ENCODE measurements at places on chromosomes 5 and 9.

GRCh38 chr5:126023994-126024441, 399.2 kb upstream of the GRAMD2B start:
- DNase-seq = no peak
- no peaks in the 10 kb centered on the region for H3K27me3 ChIP-seq
- no peak overlapping the region for H3K4me3 ChIP-seq

GRCh38 chr9:111016426-111017045, 21.7 kb downstream of the LPAR1 start:
- DNase-seq = no peak
- H3K27ac ChIP-seq = no peak overlapping the region

GRCh38 chr5:146015001-146015400, 78.6 kb downstream of the SH3RF2 start:
- no peaks in the 10 kb centered on the region for H3K36me3 ChIP-seq
- DNase-seq = no peak
- H3K27me3 ChIP-seq = no peaks in the 10 kb centered on the region

DNA sequence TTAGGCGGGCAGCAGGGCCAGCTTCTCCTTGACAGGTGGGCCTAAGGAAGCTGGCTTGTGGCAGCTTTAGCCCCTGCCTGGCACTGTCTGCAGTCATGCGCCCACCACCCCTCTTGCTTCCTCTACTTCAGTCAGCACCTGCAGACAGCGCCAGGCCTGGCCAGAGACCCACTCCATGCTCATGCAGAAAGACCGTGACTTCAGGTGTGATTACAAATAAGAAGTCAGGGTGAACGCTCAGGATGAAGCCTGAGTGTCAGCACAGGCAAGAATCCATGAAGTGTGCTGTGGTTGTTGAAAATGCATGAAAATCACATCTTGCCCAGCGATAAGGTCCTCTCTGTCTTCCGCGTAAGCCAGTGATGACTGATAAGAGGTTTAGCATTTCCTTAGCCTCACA, 3.4 kb downstream of the CSF2 start:
- H3K27ac ChIP-seq = no peak overlapping the region
- H3K4me1 ChIP-seq = peaks cover 12% of the 10 kb centered on the region
- H3K27me3 ChIP-seq = no peaks in the 10 kb centered on the region
- DNase-seq = no peak
- H3K4me3 ChIP-seq = no peak overlapping the region

DNA sequence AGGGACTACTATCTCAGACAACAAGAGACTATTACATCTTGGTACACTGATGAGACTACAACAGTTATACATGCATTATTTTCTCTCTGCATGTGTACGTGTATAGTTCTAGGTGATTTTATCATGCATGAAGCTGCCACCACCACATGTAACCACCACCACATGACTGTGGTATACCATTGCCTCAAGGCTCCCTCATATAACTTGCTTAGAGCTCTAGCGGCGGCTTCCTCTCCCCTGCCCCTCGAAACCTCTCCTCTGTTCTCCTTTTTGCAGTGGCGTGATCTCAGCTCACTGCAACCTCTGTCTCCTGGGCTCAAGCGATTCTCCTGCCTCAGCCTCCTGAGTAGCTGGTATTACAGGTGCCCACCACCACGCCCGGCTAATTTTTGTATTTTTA, 162.3 kb downstream of the AOPEP start:
- H3K27ac ChIP-seq = no peak overlapping the region
- H3K27me3 ChIP-seq = no peaks in the 10 kb centered on the region
- H3K4me1 ChIP-seq = no peaks in the 10 kb centered on the region
- DNase-seq = no peak
- no peak overlapping the region for H3K4me3 ChIP-seq
- H3K36me3 ChIP-seq = no peaks in the 10 kb centered on the region

- H3K27me3 ChIP-seq = no peaks in the 10 kb centered on the region
- no peaks in the 10 kb centered on the region for H3K4me1 ChIP-seq
- H3K27ac ChIP-seq = no peak overlapping the region
- H3K4me3 ChIP-seq = no peak overlapping the region
These were observed 1492.9 kb upstream of the C9orf72 start for GRCh38 chr9:29066141-29066640.

GRCh38 chr5:153147891-153148623, 342.4 kb upstream of the GRIA1 start:
- no peaks in the 10 kb centered on the region for H3K4me1 ChIP-seq
- H3K27ac ChIP-seq = no peak overlapping the region
- DNase-seq = no peak
- no peak overlapping the region for H3K4me3 ChIP-seq
- H3K27me3 ChIP-seq = no peaks in the 10 kb centered on the region
- H3K36me3 ChIP-seq = no peaks in the 10 kb centered on the region

GRCh38 chr5:10445352-10445751, 3.7 kb downstream of the ROPN1L start:
- H3K36me3 ChIP-seq = no peaks in the 10 kb centered on the region
- H3K4me3 ChIP-seq = no peak overlapping the region
- no peaks in the 10 kb centered on the region for H3K27me3 ChIP-seq
- DNase-seq = no peak

DNA sequence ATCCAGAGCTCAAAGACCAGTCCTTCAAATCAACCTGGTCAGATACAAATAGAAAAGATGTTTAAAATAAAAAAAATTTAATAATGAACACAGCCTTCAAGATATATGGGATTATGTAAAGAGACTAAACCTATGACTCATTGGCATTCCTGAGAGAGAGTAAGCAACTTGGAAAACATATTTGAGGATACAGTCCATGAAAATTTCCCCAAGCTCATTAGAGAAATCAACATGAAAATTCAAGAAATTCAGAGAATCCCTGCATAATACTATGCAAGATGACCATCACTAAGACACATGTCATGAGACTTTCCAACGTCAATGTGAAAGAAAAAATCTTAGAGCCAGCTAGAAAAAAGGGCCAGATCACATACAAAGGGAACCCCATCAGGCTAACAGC, 512.9 kb upstream of the PTGER4 start:
- H3K4me3 ChIP-seq = no peak overlapping the region
- H3K36me3 ChIP-seq = no peaks in the 10 kb centered on the region
- H3K27ac ChIP-seq = no peak overlapping the region

- no peak for DNase-seq
- no peak overlapping the region for H3K27ac ChIP-seq
- H3K27me3 ChIP-seq = no peaks in the 10 kb centered on the region
- H3K36me3 ChIP-seq = no peaks in the 10 kb centered on the region
- no peak overlapping the region for H3K4me3 ChIP-seq
- H3K4me1 ChIP-seq = no peaks in the 10 kb centered on the region
These were observed 820.8 kb downstream of the MAT2B start for GRCh38 chr5:164326219-164326618.

DNA sequence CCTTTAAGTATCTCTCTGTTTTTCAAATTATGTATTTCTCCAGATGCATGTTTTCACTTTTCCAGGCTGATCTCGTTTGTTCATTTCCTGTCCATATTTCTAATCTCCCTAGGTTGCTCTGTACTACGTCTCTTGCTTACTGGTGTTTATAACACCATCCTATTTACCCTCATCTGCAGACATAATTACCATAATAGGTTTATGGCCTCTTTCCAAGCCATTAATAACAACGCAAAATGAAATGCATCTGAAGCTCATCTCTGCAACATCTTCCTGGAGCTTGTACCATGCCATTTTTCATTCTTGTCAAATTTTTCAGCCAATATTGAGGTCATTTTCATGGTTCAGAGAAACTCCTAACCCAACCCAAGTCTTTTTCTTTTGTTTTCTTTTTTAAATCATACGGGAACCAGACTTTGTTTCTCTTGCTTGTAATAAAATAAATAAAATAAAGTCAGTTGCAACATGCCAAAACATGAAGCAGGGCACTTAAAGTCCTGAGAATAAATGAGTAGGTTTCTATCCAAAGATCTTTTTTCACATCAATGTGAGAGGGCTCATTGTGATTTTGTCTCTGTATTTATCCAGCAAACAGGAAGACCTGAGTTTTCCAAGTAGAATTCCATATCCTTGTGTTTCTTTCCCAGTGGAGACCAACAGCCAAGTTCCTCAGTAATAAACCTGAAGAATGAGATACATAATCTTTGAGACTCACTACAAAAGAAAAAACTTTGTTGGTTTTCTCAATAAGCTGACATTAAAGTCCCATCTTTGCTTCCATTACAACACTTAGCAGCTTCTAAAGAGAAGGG, 37.0 kb downstream of the DPYSL3 start:
- no peaks in the 10 kb centered on the region for H3K36me3 ChIP-seq
- H3K27me3 ChIP-seq = no peaks in the 10 kb centered on the region
- H3K4me1 ChIP-seq = no peaks in the 10 kb centered on the region
- no peak overlapping the region for H3K27ac ChIP-seq

DNA sequence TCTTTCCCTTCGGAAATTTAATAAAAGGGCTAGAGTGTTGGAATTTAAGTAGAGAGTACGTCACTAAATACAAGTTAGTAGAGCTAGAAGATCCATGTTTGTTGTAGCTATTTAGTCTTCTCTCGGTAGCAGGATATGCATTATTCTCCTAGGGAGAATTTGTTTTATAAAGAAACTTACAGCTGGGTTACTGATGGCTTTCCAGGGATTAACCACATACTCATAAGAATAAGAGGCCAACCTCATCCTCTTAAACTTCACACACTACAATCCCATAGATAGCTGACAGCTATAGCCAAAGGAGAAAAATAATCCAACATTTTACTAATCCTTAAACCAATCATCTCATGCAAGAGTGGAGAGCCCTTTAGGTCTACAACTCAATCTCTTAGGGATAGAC, 43.0 kb downstream of the TLE1 start:
- no peaks in the 10 kb centered on the region for H3K27me3 ChIP-seq
- no peak for DNase-seq
- no peaks in the 10 kb centered on the region for H3K4me1 ChIP-seq
- H3K27ac ChIP-seq = no peak overlapping the region
- H3K4me3 ChIP-seq = no peak overlapping the region

DNA sequence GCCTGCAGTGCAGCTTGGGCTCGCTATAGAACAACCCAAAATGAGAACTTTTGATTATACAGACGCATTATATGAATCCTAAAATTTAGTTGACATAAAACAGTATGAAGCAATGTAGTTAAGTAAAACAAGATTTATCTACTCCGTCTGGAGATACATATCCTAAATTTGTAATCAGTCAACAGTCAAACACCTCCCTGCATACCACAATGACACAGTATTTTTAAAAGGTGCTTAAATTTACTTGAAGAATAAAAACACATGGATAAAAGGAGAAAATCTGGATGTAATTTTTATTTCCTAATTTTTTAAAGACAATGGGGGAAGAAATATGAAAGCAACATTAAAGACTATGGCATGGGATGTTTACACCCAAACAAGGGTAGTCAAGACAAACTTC, 70.8 kb downstream of the PTBP3 start:
- H3K4me3 ChIP-seq = no peak overlapping the region
- no peak for DNase-seq
- H3K27ac ChIP-seq = no peak overlapping the region
- no peaks in the 10 kb centered on the region for H3K27me3 ChIP-seq
- no peaks in the 10 kb centered on the region for H3K36me3 ChIP-seq
- no peaks in the 10 kb centered on the region for H3K4me1 ChIP-seq

GRCh38 chr5:107464416-107464815, 206.3 kb downstream of the EFNA5 start:
- H3K27ac ChIP-seq = no peak overlapping the region
- no peak overlapping the region for H3K4me3 ChIP-seq
- no peaks in the 10 kb centered on the region for H3K36me3 ChIP-seq
- no peaks in the 10 kb centered on the region for H3K27me3 ChIP-seq

GRCh38 chr5:60685028-60685427, 14.9 kb downstream of the DEPDC1B start:
- H3K4me1 ChIP-seq = no peaks in the 10 kb centered on the region
- H3K36me3 ChIP-seq = no peaks in the 10 kb centered on the region
- H3K4me3 ChIP-seq = no peak overlapping the region
- H3K27me3 ChIP-seq = no peaks in the 10 kb centered on the region

GRCh38 chr5:136047858-136048257, 19.1 kb downstream of the TGFBI start:
- no peaks in the 10 kb centered on the region for H3K4me1 ChIP-seq
- H3K27me3 ChIP-seq = no peaks in the 10 kb centered on the region
- no peak overlapping the region for H3K4me3 ChIP-seq
- DNase-seq = no peak

GRCh38 chr5:139689631-139690063, 41.5 kb downstream of the CXXC5 start:
- H3K4me3 ChIP-seq = no peak overlapping the region
- H3K4me1 ChIP-seq = no peaks in the 10 kb centered on the region
- H3K27ac ChIP-seq = no peak overlapping the region
- DNase-seq = no peak
- no peaks in the 10 kb centered on the region for H3K36me3 ChIP-seq
- no peaks in the 10 kb centered on the region for H3K27me3 ChIP-seq

DNA sequence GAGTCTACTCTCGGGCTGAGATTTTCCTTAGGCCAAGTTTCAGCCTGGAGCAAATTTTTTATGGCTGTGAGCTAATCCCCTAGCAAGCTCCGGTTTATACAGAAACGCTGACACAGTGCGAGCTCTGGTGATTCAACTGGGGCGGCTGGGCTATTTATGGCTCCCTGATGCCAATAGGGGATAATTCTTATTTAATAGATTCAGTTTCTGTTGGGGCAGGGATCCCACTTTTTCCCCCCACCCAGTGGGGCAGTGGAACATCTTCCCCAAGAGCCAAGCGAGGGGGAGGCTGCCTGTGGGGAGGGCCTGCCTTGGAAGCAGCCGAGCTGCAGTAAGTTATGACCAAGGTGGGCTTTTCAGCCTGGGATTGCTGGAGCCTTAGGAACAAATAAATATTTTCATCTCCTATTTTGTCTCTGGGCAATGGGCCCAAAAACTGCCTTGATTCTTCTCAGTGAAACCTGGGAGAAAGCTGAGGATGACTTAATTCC, 129.1 kb downstream of the MACROH2A1 start:
- H3K4me1 ChIP-seq = no peaks in the 10 kb centered on the region
- H3K4me3 ChIP-seq = no peak overlapping the region
- H3K36me3 ChIP-seq = no peaks in the 10 kb centered on the region
- DNase-seq = no peak
- no peak overlapping the region for H3K27ac ChIP-seq
- no peaks in the 10 kb centered on the region for H3K27me3 ChIP-seq

GRCh38 chr5:133718457-133718856, 106.1 kb upstream of the FSTL4 start:
- no peak overlapping the region for H3K4me3 ChIP-seq

GRCh38 chr5:32690153-32690552, 21.0 kb upstream of the NPR3 start:
- DNase-seq = no peak
- H3K27ac ChIP-seq = no peak overlapping the region
- H3K27me3 ChIP-seq = no peaks in the 10 kb centered on the region
- no peak overlapping the region for H3K4me3 ChIP-seq

DNA sequence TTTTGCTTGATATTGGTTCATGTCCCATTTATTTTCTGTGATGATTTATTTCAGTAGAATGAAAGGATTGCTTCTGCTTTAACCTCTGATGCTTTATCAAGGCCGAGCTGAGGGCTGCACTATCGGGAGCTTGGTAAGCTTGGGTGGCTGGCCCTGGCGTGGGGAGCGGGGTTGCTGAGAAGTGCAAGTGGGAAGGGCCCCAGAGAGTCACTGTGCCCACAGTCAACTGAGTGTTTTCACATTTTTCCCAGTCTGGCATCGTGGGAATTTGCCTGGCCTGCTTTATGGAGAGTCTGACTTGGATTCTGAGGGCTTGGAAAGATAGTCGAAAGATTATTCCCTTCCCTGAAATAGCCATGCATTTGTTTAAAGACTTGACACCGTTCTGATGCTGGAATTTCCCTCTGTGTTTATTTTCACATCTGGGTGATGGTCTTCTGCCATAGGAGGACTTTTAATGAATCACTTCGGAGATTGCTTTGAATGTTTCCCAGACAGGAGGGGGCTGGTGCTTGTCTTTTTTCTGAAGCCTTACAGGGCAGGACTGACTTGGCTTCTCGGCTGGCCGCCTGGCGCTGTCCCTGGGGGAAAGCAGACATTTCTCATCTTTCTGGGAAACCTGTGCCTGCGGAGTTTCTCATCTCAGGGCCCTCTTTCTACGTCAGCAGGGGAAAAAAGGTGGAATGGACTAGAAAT, 139.0 kb downstream of the BOD1 start:
- no peaks in the 10 kb centered on the region for H3K27me3 ChIP-seq
- no peaks in the 10 kb centered on the region for H3K4me1 ChIP-seq
- no peak overlapping the region for H3K27ac ChIP-seq
- H3K4me3 ChIP-seq = no peak overlapping the region
